Stimulated activated CD4-positive, alpha-beta T cell treated with anti-CD3 and anti-CD28 coated beads, Interleukin-1b, Interleukin-23, amount 100 ng/mL, for 48 hours (primary cell): ENCODE measurements at places on chromosomes 6 and 20.

DNA sequence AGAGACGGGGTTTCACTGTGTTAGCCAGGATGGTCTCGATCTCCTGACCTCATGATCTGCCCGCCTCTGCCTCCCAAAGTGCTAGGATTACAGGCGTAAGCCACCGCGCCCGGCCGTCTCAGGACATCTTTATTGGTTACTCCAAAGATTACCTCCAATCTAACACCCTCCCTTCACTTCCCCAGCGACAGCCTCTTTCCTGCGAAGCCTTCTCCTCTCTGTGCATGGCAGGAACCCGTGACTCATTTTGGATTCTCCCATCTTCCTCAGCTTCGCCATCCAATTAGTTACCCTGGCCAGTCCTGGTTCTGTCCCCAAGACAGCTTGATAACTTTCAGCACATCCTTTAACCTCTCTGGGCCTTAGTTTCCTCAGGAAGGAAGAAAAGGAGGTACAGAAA lies 51.3 kb upstream of the TOX2 start:
- DNase-seq, result no peak

DNA sequence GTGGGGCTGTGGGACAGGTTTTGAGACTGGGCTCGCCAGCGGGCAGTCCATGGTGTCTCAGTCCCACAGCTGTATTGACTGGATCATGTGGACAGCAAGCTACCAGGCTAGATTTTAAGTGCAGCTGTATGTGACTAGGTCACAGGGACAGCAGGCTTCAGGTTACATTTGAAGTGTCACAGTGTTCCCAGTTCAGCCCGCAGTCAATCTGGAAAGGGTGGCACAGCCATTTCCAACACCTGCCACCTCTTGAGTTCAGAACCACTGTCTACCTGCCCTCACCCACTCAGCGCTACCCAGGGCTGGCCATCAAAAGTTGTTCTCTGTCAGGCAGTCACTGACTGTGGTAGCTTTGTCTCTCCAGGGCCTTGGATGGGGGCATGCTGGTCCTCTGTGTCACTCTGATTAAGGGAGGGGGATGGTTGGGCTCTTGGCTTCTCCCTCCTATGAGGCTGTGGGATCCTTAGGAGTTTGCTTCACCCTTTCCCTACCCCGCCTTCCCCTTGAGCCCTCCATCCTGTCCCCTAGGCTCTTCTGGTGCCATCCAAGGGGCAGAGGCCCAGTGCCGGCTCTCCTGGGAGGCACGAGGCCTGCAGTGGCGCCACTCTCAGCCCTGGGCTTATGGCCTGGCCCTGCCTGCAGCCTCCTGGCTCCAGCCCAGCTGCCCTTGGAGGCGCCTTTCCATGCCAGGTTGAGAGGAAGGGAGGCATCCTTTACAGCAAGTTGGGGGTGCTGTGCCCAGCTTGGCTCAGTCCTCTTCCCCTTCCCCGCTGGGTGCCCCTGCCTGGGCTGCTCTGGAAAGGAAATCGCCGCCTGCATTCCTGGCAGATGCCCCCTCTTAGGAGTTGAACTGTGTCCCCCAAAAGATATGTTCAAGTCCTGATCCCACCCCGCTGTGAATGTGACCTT lies 44.9 kb downstream of the PNLDC1 start:
- DNase-seq, result no peak

DNA sequence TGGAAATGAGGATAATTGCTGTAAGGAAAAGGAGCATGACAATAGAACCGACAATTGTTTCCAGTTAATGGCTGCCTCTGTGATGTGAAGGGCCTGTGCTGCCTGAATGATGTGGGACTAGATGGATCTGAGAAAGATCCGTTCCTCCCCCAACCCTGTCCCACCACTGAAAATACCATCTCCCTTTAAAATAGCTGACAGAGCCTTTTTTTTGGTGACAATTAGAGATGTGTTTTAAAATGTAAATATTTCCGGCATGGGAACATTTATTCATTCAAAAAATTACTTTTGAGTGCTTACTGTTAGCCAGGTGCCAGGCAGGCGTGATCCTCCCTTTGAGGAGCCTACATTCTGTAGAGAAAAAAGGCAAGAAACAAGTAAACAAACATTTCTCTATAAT lies 72.4 kb upstream of the SUPT3H start:
- no peak for DNase-seq

GRCh38 chr6:148239801-148240460 lies 102.7 kb upstream of the SASH1 start:
- DNase-seq, result no peak

- DNase-seq, result no peak
Observed at GRCh38 chr6:103236923-103237322, 1622.8 kb downstream of the HACE1 start.

- DNase-seq, result no peak
Observed at GRCh38 chr6:5004373-5005037, 668 bp upstream of the RPP40 start.

- no peak for DNase-seq
Observed at GRCh38 chr6:2734488-2735166, 16.1 kb downstream of the MYLK4 start.

DNA sequence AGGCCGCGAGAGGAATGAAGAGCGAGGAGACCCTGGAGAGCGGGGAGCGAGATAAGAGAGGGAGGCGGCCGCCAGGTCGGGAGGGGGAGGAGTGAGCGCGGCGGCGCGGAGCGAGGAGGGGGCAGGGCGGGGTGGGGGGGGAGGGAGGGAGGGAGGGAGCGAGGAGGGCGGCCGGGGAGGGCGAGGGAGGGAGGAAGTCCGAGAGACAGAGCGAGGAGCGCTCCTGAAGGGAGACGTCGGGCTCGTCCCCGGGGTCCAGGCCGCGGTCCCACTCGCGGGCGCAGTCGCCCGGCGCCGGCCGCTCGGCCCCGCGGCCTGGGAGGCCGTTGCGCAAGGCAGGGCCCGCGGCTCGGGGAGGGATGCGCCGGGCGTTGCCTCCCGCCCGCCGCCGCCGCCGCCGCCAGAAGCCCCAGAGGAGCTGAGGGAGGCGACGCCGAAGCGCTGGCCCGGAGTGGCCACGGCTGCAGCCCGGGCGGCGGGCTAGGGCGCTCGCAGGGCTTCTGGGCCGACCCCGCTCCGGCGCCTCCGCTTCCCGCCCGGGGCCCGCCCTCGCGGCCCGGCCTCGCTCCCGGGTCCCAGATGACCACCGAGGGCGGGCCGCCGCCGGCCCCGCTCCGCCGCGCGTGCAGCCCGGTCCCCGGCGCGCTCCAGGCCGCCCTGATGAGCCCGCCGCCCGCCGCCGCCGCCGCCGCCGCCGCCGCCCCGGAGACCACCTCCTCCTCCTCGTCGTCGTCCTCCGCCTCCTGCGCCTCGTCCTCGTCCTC lies at the start of gene FOXF2:
Gene FOXF2, plus strand, starts transcription at position 208 of the 764 bp plus-strand sequence. Its CDS starts 372 bp downstream, at position 580.
- no peak for DNase-seq

- no peak for DNase-seq
Observed at GRCh38 chr6:9517806-9518205, 897.1 kb downstream of the TFAP2A start.

DNA sequence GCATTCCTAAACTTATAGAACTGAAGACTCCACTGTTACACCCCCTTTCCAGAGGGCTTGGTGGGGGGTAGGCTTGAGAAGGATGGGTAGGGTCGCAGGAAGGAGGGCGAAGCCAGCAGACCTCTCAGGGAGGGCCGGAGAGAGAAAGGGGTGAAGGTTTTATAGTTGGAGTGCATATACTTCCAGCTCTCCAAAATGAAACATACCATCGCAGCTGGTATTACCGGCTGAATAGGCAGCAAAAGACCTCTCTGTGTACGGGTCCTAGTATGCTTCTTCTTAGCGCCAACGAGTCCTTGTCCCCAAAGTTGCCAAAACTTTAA lies 1.0 kb upstream of the VGLL2 start:
- no peak for DNase-seq

DNA sequence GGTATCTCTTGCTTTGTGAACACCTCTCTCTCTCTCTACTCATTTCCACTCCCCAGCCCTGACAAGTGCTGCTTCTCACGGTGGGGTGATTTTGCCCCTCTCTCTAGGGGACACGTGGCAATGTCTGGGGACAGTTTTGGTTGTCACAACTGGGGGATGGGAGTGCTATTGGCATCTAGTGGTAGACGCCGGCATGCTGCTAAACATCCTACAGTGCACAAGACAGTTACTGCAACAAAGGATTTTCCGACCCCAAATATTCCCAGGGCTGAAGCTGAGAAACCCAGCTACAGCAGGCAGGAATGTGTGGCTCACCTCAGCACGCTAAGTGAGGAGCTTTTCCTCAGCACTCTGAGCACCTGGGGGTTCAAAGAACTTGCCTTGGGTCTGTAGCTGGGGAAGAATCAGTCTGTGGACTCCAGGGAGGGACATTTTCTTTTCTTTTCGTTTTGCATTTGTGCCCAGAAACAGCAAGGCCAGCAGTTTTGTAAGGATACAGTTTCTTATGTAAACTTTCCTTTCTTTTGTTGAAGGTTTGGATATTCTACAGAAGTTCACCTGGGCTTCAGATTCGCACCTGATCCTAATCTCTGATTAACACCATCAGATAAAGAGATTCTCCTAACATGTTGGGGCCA lies 246.9 kb upstream of the ZFP64 start:
- DNase-seq, result no peak

GRCh38 chr20:38109591-38110524 lies 55.2 kb downstream of the TGM2 start:
- DNase-seq, result no peak

DNA sequence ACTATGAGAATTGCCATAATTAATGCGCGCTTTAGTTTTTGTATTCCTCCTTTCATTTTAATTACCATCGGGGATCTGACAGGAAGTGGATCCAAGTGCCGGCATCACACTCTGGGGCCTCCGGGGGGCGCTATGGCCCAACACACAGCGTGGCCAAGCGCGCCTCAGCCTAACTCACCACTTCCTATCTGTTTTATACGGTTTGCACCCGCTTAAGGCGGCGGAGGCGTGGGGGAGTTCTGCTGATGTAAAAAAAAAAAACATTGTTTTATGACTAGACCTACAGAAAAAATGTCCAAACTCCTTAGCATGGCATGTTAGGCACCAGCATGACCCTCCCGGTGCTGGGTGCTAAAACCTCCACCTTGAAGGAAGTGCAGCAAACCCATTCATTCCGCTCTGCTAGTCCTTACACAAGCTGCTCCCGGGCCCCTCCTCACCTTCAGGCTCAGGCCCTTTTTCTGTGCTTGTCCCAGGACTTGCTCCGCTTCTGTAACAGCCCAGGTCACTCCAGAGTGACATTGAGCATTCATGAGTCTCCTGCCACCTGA lies 4.5 kb upstream of the EBF4 start:
- peak; percentile 80 for DNase-seq

- DNase-seq, result no peak
Observed at GRCh38 chr6:157298216-157298724, 25.0 kb downstream of the TMEM242 start.

DNA sequence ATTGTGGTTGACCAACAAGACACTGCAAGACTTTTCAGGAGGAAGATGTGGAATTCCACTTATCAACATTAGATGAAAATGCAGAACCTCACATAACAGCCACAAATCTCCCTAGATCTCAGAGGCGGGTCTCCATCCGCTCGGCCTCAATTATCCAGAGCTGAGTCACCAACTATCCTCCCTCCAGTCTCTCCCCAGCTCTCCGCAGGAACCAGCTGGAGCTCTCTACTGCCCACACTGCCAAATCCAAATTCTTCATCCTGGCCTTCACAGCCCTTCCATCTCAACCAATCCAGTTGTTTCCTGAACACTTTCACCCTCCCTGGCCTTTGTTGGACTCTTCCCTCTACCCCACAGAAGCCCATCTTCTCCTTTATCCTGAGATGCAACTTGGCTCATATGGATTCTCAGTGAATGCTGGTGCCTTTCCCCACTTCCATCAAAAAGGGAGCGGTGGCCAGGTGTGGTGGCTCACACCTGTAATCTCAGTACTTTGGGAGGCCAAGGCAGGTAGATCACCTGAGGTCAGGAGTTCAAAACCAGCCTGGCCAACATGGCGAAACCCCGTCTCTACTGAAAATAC lies 3.5 kb upstream of the TGIF2 start:
- DNase-seq, result no peak

- DNase-seq, result no peak
Observed at GRCh38 chr20:23126281-23127061, 40.3 kb upstream of the CD93 start.

DNA sequence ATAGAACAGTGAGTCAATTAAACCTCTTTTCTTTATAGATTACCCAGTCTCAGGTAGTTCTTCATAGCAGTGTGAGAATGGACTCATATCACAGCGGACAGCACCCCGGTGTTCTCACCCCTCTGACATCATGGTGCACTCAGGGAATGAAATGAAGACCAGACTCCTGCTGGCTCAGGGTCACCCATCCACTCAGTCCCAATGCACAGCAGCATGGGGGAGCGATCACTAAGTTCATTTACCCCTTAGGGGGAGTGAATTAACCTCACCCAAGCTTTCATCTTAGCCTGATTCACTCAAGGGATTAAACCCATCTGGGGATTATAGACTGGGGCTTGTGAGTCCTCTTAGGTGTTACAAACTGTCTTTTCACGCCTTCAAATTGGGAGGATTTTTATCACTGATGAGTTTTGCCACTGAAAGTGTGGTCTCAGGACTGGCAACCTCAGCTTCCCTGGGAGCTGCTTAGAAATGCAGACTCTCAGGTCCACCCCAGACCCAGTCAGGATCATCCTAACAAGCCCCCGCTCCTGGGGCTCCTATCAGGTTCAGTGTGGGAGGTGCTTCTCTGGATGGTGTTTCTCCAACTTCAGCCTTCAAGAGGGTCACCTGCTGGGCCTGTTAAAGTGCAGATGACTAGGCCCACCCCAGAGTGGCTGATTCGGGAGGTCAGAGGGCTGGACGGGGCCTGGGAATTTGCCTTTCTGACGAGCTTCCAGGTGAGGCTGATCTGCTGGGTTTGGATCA lies 44.3 kb upstream of the FRMD1 start:
- no peak for DNase-seq

GRCh38 chr6:144737998-144738397 lies 452.9 kb downstream of the UTRN start:
- DNase-seq, result no peak

DNA sequence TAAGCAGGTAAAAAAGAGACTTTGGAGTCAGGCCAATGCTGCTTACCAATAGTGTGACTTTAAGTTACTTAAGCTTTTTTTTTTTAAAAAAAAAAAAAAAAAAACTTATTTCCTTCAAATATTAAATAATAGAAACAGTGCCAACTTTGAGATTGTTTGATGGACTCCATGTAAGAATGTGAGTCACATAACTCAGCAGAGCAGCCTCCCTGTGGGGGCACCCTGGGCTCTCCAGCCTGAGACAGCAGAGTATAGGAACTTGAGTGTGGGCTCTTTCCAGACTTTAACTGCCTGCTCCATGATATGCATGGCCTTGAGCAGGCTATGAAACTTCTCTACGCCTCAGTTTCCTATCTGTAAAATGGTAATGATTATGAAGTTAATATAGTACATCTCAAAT lies 113.3 kb upstream of the SAMD5 start:
- DNase-seq, result no peak
